ENCODE measurements at places on chromosomes 5 and 9. TPM values are rescaled to one million over a fixed set of nuclear protein-coding genes. Genes with fewer than 3 reads are reported as not detected.

DNA sequence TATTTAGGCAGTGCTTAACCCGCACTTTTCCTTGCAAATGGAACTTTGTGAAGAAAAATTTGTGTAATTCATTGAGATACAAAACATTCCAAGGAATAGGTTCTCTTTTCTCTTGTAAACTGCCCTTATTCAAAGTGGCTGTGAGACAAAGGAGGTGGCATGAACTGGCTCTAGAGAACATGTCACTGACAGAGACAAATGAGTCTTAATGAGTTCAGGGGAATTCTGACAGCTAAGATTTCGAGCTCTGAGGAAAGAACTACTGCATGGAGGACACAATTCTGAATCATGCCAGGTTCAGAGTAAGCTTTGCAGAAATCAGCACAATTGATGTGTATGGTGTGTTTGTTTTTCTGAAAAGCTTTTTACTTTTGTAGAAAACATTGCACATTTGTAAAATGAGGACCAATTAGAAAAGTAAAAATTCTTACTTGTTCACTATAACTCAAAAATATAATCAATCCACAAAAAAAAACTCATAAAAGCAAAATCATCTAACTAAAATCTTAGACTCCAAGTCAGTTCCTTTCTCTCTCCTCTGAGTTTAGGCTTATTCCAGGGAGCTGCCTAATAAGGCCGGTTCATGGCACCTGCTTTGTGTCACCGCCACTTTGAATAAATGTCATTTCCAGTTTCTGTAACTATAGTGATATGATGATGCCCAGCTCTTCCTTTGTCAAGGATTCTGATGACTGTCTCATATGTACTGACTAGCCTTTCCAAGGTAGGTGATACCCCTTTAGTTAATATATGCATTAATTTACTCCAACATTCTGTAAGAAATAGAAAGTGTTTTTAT is 163.2 kb downstream of the HCN1 start:
- no peak overlapping the region for H3K4me3 ChIP-seq
- DNase-seq, result no peak
- no peaks in the 10 kb centered on the region for H3K36me3 ChIP-seq
- H3K4me1 ChIP-seq, result no peaks in the 10 kb centered on the region
- H3K27me3 ChIP-seq, result no peaks in the 10 kb centered on the region
- no peak overlapping the region for H3K27ac ChIP-seq

- H3K4me1 ChIP-seq, result no peaks in the 10 kb centered on the region
- DNase-seq, result no peak
- H3K36me3 ChIP-seq, result no peaks in the 10 kb centered on the region
- no peak overlapping the region for H3K4me3 ChIP-seq
- H3K27ac ChIP-seq, result no peak overlapping the region
These were observed 493.9 kb downstream of the CCDC171 start for GRCh38 chr9:16046713-16047112.

GRCh38 chr5:175773534-175774070 is 97.8 kb upstream of the CPLX2 start:
- H3K27ac ChIP-seq, result no peak overlapping the region
- no peak overlapping the region for H3K4me3 ChIP-seq
- peaks cover 18% of the 10 kb centered on the region for H3K27me3 ChIP-seq
- H3K36me3 ChIP-seq, result no peaks in the 10 kb centered on the region

DNA sequence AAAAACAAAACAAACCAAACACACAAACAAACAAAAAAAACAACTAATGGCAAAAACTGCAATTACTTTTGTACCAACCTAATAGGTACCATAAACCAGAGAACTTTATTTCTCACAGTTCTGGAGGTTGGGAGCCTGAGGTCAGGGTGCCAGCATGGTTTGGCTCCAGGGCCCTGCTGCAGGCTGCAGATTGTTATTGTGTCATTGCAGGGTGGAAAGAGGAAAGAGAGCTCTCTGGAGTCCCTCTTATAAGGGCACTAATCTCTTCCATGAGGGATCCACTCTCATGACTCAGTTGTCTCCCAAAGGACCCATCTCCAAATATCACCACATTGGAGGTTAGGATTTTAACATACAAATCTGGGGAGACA is 64.9 kb upstream of the CPEB4 start:
- H3K4me3 ChIP-seq, result no peak overlapping the region
- no peak overlapping the region for H3K27ac ChIP-seq
- DNase-seq, result no peak
- H3K4me1 ChIP-seq, result peaks cover 13% of the 10 kb centered on the region
- no peaks in the 10 kb centered on the region for H3K27me3 ChIP-seq
- H3K36me3 ChIP-seq, result no peaks in the 10 kb centered on the region

DNA sequence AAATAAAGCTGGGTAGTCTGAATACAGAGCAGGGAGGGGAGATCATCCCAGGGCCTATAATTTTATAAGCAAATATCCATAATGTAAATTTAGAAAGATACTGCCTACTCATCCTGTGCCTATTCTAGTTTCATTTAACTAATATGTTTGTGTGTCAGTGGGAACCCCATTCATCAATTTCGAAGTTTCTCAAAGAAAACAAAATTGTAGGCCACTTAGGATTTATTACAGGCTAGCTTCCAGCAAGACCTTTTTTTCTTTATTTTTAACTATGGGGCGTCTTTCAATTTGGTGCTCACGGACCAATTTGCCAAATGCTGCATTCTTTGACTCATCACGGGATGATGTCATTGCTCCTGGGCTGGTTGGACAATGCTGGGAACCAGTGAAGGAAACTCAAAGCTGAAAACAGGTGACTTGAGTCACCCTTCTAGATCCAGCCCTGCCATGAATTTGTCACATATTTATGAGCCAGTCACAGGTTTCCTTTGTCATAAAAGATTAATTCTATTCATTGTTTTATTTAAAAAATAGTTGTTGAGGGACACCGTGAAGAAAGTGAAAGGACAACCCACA is 13.4 kb downstream of the PCSK5 start:
- H3K27ac ChIP-seq, result no peak overlapping the region
- DNase-seq, result no peak
- no peaks in the 10 kb centered on the region for H3K4me1 ChIP-seq
- no peak overlapping the region for H3K4me3 ChIP-seq

DNA sequence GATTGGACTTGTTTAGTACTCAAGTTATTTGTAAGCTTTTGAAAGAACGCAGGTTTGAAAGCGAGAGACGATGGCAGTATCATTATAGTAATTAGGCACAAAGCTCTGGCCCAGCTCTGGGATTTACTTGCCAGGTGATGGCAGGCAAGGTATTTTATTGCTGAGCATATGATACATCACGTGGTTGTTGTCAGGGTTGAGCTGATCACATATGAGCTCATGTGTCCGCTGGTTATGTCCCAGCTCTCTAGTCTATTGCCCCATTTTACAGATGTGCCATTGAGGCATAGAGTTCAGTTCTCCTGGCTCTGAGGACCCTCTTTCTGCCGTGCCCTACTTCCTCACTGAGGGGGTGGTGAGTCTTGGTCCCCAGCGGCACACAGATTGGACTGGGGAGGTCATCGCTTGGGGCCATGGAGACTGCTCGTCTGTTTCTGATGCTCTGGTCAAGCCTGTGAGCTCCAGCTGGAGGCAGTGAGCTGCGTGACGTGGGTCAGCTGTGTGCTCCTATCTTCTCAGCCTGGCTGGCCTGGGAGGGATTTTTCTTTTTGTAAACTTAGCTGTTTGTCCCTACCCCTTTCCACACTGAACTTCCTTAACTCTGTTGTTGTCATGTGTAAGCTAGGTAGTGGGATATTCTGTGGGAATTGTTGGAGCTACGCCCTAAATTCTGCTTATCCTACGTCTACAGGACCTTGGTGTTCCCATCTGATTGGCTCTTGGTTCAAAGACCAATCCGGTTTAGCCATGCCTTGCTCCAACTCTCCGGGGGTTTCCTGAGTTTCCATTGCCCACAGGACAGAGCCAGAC is 2.2 kb downstream of the NXNL2 start:
- no peak for DNase-seq
- H3K36me3 ChIP-seq, result no peaks in the 10 kb centered on the region
- peaks cover 12% of the 10 kb centered on the region for H3K27me3 ChIP-seq
- no peak overlapping the region for H3K4me3 ChIP-seq

DNA sequence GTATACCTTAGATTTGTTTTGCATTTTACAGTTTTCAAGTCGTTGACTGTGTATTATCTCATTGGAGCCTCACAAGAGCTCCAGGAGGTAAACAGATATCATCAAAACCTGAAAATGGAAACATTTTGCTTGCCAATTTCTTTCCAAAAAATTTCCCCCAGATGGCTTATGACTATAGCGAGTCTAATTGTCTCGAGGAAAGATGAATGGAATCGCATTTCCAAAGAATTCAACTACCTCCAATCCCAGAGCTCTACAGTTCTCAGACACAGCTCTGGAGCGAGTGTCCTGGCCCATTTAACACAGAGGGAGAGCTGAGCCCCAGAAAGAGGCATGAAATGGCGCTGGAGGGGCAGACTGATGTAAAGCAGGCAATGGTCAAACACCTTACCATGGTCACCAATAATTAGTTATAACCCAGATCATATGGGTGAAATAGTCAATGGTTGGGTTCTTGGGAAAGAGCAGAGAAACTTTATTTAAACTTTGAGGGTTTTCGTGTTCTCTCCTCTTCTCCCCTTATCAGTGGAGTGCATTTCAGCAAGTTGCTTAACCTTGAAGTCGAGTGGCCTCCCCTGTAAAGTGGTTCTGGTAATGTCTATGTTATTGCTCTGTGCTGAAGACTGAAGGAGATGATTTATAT is 168.2 kb downstream of the ZDHHC21 start:
- peak overlapping the region; percentile 89 for H3K27ac ChIP-seq
- H3K4me1 ChIP-seq, result peaks cover 38% of the 10 kb centered on the region
- H3K4me3 ChIP-seq, result no peak overlapping the region
- H3K27me3 ChIP-seq, result no peaks in the 10 kb centered on the region
- H3K36me3 ChIP-seq, result no peaks in the 10 kb centered on the region

DNA sequence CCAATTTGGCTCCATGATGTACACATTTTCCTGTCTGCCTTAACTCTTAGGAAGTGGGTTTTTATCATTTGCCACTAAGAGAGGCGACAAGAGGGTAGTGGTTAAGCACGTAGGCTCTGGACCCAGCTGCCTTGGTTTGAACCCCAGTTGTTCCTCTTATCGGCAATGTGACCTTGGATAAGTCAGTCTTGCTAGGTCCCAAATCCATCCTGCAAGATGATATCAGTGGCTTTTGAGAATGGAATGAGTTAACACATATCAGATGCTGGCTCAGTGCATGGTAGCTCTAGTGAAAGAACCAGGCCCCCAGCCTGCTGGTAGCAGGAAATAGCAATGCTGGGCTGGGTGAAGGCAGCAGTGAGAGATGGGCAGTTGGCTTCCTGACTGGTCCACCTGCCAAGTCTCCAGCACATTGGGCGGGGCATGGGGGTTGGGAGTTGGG is 72.5 kb downstream of the STK10 start:
- no peak overlapping the region for H3K27ac ChIP-seq
- H3K4me3 ChIP-seq, result no peak overlapping the region
- peaks cover 21% of the 10 kb centered on the region for H3K4me1 ChIP-seq

DNA sequence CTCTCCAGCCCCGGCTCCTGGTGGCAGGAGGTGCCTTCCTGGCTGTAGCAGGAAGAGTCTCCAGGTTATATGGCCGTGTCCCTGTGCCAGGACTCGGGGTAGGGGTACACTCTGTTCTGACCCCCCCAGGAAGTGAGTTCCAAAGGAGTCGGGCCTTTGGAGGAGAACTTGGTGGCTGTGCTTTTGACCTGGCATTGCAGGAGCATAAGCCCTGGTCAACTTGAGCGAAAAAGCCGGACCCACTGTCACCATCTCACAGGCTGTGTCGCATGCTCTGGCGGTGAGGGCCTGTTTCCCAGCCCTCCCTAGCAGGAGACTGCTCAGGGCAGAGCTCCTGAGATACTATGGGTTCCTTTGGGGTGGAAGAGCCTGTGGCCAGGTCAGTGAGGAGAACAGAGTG is 36.0 kb downstream of the GADD45G start:
- no peaks in the 10 kb centered on the region for H3K4me1 ChIP-seq
- no peaks in the 10 kb centered on the region for H3K27me3 ChIP-seq
- no peak for DNase-seq
- H3K4me3 ChIP-seq, result no peak overlapping the region

- no peaks in the 10 kb centered on the region for H3K36me3 ChIP-seq
- H3K27me3 ChIP-seq, result no peaks in the 10 kb centered on the region
- DNase-seq, result no peak
- H3K4me3 ChIP-seq, result no peak overlapping the region
- no peaks in the 10 kb centered on the region for H3K4me1 ChIP-seq
- H3K27ac ChIP-seq, result no peak overlapping the region
These were observed 333.5 kb downstream of the DEPDC1B start for GRCh38 chr5:60366489-60366888.

GRCh38 chr9:122134822-122135528 is 24.6 kb downstream of the NDUFA8 start:
- no peak overlapping the region for H3K27ac ChIP-seq
- H3K4me3 ChIP-seq, result no peak overlapping the region
- H3K4me1 ChIP-seq, result peaks cover 9% of the 10 kb centered on the region
- no peaks in the 10 kb centered on the region for H3K36me3 ChIP-seq

DNA sequence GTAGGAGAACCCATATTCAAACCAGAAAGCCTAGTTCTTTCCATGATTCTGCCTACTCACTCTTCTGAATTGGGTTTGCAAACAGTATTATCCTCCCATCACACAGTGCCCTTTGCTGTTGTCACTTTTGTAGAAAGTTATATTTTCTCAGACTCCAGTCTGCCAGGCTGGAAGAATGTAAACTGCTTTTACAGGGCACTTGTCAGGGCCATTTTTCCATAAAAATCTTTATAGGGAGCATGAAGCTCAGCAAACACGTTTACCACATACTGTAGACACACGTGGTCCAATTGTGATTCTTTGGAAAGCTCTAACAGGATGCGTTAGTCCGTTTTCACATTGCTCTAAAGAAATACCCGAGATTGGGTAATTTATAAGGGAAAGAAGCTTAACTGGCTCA is 204.0 kb downstream of the KCNN2 start:
- no peak for DNase-seq
- no peak overlapping the region for H3K4me3 ChIP-seq
- H3K4me1 ChIP-seq, result no peaks in the 10 kb centered on the region

DNA sequence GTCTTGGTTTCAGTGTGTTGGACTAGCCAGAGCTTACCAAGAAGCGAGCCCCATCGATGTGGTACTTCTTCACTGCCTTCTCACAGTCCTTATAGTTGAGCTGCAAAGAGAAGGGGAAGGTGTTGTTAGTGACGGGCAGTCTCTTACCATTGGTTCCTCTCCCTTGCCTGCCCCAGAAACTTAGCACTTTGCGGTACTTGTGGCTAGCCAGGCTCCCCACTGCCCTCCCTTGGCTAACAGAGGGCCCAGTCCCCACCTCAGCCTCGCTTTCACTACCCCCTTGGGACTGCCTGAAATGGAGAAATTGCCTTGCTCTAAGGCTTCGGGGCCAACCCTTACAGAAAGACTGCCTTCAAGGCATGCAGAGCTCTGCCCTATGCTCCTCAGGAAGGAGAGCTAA is 4.3 kb downstream of the LCP2 start:
- no peak overlapping the region for H3K27ac ChIP-seq
- no peaks in the 10 kb centered on the region for H3K27me3 ChIP-seq
- H3K4me3 ChIP-seq, result no peak overlapping the region
- no peak for DNase-seq
- H3K4me1 ChIP-seq, result no peaks in the 10 kb centered on the region

The SHISAL2B gene
- total RNA-seq, result not detected

The SVEP1 gene
- 0.81 TPM for total RNA-seq

The KLHL3 gene
- 0.31 TPM for total RNA-seq

The ANKRD55 gene
- 3.6 TPM for total RNA-seq

The F2RL1 gene
- total RNA-seq, result 0.27 TPM
